ENCODE measurements at places on chromosomes 5 and 9.

DNA sequence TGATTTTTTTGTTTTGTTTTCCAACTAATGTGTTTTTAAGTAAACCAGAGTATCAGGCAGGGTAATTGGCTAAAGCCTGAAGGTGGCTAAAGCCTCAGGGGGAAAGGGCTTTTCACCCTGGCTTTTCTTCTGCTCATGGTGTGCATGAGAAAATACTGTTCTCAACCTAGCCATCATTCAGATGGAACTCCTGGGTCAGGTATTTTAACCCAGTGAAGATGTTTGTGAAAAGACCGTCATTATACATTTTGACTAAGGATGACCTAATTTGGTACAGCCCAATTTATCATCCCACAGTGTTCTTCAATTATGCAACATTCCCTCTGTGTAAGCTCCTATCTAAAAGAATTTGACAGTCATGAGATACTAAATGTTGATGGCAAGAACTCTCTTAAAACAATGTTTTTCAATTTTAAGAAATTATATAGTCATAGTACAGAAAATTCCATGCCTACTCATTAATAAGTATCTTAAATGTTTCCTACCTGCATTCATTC, 209.5 kb upstream of the TARS1 start:
- no peak for DNase-seq

DNA sequence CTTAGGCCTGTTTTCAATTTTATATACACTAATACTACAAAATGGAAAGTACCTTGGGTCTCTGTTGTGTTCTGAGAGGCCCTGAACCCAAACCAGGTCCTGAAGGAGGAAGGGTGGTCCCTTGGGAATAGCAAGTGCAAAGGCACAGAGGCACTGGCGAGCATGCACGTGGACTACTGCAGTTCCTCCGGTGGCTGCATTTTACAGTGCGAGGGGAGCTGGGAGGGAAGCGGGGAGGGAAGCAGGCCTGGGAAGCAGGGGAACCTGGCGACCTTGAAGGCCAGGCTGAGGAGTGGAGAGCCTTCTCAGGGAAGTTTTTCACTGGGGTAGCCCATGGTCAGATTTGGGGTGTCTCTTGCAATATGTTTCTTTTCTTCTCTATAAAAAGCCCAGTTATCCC, 33.9 kb downstream of the MORN5 start:
- DNase-seq, result no peak

DNA sequence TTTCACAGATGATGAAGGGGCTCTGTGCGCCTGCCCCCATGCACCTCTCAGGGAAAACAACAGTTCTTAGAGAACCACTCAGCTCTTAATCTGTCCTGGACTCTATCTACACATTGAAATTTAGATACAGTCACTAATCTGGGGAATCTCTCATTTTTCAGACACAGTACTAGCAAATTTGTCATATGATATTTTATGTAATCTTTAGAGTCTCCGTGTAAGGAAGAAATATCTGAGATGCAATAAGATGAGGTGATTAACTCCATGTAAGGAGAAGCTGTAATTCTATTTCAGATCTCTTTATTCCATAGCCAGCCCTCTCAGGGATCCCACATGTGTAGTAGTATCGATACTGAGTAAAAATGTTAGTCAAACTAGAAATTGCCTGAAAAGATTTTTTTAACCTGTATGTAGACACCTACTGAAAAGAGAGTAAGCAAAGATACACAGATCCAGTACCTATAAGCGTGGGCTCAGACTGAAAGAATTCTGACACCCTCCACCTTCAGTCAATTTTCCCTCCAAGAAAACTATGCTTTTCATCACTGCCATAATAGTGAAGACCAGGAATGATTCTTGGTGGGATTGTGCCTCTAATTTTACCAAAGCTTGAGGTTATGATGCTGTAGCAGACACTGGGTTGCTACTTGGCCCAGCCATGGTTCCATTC, 279.6 kb upstream of the TMEM161B start:
- DNase-seq, result no peak

- no peak for DNase-seq
These were observed 8.2 kb upstream of the CRHBP start for GRCh38 chr5:76944638-76945037.

DNA sequence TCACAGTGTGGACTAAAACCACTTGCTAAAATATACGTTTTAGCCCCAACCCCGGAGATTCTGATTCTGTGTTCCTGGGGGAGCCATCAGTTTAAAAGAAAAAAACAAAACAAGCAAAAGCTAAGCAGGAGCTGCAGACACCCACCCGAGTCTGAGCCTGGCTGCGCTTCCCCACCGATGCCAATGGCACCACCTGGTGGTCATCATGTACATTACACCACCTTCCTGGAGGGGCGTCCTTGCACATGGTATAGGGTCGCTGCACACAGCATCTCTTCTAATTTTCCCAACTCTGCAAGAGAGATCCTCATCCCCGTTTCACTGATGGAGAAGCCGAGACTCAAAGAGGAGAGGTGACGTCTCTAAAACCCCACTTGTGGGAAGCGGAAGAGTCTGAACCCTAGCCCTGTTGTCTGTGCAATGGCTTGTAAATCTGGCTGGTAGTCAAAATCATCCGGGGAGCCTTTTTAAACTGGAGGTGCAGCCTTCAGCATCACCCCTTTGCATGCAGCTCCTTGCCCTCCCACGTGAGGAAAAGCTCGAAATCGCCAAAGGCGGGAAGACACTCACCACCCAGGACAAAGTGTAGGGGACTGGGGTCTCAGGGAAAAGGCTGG, 23.1 kb upstream of the CNOT6 start:
- no peak for DNase-seq

DNA sequence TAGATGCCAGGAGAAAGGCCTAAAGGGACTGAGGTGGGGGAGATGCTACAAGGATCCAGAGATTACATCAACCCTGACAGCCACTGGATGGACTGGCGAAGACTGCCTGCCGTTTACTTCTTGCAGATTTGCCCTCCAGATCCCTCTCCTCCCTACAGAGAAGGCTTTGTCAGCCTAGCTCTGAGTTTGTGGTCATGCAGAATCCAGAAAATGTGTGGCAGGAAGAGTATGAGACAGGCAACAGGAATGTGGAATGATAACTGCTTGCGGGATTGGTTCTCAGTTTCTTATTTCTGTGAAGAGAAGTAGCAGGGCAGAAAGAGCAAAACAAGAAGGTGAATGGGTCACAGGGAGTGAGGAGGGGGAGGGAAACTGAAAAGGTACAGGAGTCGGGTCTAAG, 129.6 kb downstream of the TLE1 start:
- DNase-seq, result no peak

Data from vagina (tissue), 2 donors.